Mesenchymal stem cell (in vitro differentiated cells and primary cell): ENCODE measurements at places on chromosomes 5 and 9.
A peak's percentile ranks its signal among the peaks of the same experiment; 100 is the strongest.

- DNase-seq = no peak
These were observed 345.4 kb downstream of the FBXL17 start for GRCh38 chr5:108036482-108036881.

GRCh38 chr5:135694906-135695305, 116.1 kb upstream of the CXCL14 start:
- DNase-seq = no peak

- no peak for DNase-seq
These were observed 316.1 kb downstream of the PSAT1 start for GRCh38 chr9:78613006-78613405.

GRCh38 chr9:87588339-87588738, 90.7 kb downstream of the DAPK1 start:
- DNase-seq = no peak

DNA sequence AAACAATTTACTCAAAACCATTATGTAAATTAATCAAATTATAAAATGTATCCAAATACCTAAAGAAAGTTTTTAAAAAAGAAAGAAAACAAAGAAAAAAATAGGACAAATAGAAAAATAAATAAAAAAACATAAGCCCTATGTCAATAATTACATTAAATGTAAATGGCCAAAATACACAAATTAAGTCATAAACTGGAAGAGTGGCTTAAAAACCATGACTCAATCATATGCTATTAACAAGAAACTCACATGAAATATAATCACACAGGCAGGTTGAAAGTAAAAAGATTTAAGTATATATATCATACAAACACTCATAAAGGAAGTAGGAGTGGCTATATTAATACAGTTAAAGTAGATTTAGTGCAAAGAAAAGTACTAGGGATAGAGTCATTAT, 95.3 kb downstream of the PRELID2 start:
- no peak for DNase-seq

DNA sequence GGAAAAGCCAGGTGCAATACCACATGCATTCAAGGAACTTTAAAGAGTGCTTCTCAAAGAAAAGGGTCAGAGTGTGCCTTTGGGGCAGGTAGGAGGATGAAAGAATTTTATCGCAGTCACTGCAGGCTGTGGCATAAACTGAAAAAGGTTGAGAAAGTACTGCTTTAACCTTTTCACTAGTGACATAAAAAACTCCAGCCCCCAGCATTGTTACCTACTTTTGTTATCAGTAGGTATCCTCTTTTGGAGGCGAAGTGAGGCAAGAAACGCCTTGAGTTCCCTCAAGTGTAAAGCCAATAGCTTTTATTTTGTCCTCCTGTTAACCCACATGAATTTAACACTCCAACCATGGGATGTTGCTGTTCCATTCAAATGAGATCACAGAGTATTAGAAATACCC, 64.7 kb upstream of the CHD1 start:
- no peak for DNase-seq

DNA sequence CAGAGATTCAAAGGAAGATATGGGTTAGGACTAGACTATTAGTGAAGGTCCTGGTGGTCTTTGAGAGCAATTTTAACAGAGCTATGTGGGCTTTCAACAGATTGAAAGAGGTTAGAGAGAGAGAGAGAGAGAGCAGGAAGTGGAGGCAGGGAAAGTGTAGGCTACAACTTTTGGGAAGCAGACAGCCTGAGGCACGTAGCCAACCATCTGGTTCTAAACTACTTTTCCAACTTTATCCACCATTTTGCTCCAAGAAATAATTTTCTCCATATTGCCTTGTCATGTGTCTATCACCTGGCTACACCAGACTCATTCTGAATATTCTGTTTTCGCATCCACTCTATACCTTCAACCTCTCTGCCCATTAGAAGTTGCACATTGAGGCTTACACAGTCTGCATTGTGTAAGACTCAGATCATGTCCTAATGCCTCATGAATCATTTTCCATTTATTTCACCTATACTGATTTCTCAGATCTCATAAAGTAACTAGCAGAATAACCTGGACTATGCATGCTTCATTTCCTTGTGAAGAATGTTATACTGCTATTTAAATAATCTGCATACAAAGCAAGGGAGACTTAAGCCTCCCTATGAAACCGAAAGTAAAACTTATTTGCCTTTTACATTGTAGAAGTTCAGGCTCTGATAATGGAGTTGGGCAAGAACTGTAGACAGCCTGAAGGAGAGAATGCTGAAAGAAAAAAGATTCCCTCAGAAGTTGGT, 235.6 kb downstream of the ELAVL2 start:
- peak; percentile 52 for DNase-seq
